ENCODE measurements at places on chromosomes 5 and 9.

DNA sequence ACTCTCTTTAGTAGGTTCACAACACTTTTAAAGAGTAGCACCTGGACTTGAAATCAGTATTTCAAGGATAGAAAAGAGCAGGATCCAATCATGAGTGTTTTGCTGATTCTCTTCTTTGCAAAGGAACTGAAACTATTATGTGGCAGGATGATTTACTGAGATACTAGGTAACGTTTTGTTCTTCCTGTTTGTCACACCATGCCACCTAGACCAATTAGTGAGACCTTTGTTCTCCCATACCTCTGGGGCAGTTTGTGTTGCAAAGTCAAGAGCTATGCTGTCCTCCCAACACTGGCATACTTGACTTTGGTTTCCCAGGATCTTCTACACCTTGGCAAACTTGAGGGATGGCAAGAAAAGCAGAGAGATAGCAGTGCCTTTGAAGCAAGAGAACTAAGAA lies 43.4 kb downstream of the PPP1R2B start:
- no peak for DNase-seq

- DNase-seq = no peak
Measured at GRCh38 chr9:15743512-15743911, 190.7 kb downstream of the CCDC171 start.

GRCh38 chr5:177542816-177543465 lies 11.4 kb downstream of the FAM193B start:
- no peak for DNase-seq

DNA sequence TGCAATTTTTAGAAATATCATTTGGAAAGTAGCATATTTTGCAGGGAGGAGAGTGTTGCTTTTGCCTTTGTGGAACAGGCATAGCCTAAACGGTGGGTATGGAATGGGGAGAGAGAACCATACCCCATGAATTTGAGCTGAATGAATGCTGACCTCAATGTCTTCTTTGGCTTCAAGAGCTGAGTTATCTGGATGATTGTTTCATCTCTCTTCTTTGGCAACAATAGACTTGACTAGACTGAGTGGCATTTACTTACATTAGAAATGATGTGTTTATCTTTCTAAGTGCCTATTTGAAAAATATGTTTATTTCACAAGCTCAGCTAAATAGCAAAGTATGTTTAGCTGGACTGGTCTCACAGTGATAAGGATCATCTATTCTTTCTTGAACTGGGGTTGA lies 42.8 kb downstream of the SPEF2 start:
- DNase-seq = no peak

GRCh38 chr5:91175708-91176107 lies 207.4 kb downstream of the ARRDC3 start:
- no peak for DNase-seq

- peak; percentile 12 for DNase-seq
Measured at GRCh38 chr9:15416880-15417279, 5.8 kb upstream of the SNAPC3 start.

All from T follicular helper cell (primary cell).